ENCODE measurements at places on chromosomes 4 and X.

DNA sequence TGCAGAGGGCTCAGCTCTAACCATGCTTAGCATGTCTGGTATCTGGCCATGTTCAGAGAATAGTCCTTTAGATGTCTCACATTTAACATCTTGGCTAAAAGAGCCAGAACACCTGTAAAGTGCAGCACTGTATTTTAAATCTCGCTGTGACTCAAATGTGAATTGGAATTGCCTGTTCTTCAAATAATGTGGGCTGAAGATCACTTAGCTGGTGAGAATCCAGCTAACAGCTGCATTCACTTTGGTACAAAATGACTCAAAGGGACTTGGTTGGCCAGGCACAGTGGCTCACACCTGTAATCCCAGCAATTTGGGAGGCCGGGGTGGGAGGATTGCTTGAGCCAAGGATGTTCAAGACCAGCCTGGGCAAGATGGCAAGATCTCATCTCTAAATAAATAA is 63.5 kb upstream of the PLAC8 start:
- no peak for DNase-seq

DNA sequence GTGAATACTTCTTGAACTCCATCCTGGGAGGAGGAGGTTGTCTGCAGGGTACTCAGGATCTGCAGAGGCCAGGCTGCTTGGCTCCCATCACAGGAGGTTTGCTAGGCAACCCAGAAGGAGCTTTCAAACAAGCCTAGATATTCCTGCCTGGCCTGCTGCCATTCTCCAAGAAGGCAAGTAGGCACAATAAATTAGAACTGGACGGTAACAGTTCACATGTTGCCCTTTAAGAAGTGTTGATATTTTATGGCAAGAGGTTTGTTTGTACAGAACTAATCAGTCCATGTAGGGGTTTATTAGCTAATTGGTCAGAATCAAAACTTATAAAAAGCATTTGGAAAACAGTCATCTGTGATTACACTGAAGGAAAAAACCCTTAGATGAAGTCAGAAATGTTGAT is 39.3 kb downstream of the SYNPO2 start:
- DNase-seq: no peak

GRCh38 chr4:30265716-30266115 is 454.5 kb upstream of the PCDH7 start:
- peak; percentile 75 for DNase-seq

DNA sequence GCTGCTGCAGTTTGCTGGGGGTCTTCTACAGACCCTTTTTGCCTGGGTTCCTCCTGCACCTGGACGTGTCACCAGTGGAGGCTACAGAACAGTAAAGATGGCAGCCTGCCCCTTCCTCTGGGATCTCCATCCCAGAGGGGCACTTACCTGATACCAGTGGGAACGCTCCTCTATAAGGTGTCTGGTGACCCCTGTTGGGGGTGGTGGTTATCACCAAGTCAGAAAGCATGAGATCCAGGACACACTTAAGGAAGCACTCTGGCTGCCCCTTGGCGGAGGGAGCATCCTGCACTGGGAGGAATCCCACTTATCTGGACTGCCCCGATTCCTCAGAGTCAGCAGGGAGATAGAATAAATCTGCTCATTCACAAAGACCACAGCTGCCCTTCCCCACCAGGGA is 218.9 kb upstream of the GALNTL6 start:
- DNase-seq: no peak

DNA sequence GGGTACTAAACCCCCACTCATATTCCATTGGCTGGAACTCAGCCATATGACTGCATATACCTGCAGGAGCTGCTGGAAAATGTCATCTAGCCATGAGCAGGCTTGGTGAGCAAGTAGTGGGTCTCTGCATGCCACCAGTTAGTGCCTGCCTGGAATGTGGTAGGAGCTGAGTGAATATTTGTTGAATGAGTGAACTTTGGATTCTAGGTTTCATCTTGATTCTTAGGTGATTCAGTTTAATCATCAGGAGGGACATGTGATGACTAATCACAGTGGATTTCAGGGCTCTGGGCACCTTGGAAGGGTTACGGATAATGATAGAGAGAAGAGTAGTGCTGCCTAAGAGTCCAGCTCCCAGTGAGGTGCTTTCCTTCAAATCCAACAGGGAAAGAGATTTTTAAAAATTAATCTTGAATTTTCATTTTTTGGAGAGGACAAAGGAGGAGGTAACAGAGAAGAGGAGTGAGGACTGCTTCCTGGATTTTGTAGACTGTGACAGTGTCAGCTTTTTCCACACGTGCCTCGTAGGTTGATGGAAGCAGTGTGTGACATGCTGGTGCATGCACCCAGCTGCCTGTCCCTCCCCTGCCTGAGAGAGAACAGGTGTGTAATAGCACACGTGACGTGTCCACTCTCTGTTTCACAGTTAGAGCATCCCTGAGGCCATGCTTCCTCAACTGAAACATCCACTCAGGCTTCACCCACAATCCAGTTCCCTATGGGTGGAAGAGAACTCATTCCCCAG is 30.4 kb downstream of the NHS start:
- DNase-seq: peak; percentile 87

DNA sequence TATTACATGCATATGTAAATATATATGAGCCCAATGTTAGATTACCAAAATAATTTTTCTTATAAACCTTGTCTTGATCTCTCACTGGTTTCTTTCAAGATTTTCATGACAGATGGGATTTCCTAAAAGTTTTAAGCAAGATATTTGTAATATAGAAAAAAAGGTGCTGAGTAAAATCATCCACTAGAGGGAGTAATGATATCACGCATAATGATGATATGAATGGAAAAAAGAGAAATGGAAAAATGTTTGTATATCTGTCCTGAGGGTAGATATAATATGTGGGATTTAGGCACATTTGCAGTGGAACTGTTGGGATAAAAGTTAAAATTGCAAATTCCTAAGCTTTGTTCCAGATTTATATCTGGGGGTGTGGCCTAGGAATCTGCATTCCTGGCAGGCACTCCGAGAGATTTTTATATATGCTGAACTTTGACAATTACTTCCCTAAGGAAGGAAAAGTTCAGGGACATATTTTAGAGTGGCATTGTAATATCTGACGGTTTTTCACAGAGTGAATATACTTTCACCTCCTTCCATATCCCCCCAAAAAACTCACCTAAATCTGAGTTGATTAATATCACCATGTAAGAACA is 60.5 kb downstream of the TMA16 start:
- peak; percentile 54 for DNase-seq

GRCh38 chr4:177066746-177067145 is 242.9 kb upstream of the NEIL3 start:
- no peak for DNase-seq

DNA sequence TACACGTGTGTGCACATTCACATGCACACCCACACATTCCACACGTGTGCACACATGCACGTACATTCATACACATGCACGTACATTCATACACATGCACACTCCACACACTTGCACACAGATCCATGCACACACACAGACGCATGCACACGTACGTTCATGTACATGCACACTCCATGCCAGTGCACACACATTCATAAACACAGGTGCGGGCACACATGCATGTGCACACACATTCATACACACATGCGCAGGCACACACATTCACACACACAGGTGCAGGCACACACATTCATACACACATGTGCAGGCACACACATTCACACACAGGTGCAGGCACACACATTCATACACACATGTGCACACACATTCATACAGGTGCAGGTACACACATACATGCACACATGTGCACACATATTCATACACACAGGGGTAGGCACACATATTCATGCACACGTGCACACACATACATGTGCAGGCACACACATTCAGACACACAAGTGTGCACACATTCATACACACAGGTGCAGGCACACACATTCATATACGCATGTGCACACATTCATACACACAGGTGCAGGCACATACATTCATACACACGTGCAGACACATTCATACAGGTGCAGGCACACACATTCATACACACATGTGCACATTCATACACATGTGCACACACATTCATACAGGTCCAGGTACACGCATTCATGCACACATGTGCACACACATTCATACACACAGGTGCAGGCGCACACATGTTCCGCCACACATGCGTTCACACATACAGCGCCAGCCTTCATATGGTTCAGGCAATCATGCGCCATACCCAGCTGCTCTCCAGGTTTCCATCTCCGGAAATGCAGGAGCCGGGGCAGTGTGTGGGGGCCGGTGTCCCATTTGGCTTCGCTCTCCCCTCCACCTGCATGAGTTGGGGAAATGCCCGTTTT is 124.8 kb downstream of the HMX1 start:
- DNase-seq: no peak

GRCh38 chr4:98950925-98951324 is 22.0 kb upstream of the EIF4E start:
- no peak for DNase-seq

DNA sequence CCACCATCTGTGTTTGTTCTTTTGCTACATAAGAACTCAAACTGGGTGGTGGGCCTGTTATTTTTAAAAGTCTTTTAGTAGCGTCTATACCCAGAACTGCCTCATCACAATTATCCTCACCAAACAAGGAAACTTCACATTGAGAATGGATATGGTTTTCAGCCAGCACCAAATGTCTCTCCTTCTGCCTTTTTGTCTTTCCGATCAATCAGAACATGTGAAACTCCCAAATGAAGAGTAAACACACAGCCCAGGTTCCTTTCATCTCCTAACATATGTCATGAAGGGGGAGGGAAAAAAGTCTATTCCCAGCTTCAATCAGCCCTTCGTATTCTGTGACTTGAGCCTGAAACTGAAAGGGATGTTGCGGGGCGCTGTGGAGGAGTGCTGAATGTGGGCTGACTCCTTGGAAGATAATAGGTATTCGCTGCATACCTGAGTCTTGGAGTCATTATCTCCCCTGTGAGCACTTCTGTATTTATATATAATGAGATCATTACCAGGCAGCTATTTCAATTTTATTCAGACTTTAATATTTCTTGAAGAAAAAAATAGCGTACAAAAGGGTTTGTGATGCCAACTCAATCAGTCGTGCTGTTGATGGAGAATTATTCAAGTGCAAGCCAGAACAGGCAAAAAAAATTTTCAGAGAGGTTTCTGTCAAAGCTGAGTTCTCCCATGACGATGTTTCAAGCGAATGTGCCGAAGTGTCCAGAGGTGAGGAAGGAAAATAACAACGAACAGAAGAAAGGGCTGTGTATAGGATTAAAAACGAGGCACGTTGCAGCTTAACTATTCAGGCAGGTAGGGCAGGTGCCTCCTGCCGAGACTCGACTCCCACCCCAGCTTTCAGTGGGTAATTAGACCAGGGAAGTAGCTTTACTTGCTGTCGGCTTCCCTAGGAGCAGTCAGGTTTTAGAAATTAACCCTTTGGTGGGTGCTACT is 163.9 kb upstream of the NOCT start:
- DNase-seq: peak; percentile 53

- DNase-seq: peak; percentile 94
These were observed 75.0 kb downstream of the MGST2 start for GRCh38 chr4:139740531-139741041.

GRCh38 chrX:139091878-139092277 is 380.4 kb upstream of the FGF13 start:
- no peak for DNase-seq

- no peak for DNase-seq
These were observed 435.7 kb upstream of the FMR1 start for GRCh38 chrX:147476008-147476407.

- no peak for DNase-seq
These were observed 460.2 kb downstream of the GABRG1 start for GRCh38 chr4:45663628-45664081.

DNA sequence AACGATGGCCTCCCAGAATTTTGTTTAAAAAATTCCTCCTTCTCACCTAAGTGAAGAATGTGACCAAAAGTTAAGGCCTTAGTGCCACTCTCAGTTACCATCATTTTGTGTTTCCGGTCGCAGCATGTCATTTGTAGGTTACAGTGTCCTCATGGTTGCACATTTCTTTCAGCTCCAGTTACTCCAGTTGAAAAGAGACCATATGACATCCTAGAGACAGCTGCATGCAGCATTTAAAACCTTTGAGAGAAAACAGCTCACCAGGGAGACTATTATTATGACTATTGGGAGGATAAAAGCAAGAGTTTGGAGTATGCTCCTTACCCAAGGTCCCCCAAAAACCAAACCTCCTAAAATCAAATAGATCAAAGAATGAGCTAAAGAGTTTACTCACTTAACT is 45.8 kb downstream of the MGARP start:
- DNase-seq: no peak

DNA sequence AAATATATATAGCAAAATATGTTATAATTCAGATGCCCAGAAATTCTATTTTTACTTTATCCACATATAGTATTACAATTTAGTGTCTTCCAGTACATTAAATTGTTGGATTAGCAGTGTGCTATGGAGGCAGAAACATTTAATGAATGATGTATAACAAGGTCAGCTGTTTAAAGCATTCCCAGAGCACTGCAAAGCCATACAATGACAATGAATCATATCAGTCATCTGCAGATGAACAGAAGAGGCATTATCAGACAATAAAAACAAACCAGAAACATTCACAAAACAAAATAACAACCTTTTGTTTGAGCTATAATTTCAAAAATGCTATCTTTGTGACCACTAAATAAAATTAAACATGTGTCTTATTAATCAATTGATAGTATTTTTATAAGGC is 524.2 kb downstream of the FAT4 start:
- no peak for DNase-seq

DNA sequence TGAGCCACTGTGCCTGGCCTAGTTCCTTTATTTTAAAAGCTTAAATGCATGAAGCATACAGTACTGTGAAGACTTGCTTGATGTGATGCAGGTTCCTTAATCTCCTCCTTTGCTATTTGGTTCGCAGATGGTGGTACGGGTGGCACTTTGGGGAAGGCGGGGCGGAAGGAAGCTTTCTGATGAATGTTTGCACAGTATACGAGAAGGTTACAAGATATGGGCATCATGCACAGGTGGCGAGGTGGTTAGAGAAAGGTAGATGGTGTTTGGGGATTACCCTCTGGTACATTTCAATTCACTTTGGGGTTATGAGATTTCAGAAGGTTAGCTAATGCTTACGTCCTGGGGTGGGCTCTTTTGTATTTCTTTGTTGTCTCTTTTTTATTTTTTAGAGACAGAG is 17.2 kb downstream of the RHOH start:
- DNase-seq: no peak

- peak; percentile 3 for DNase-seq
These were observed 82.9 kb downstream of the LAS1L start for GRCh38 chrX:65451663-65452062.

DNA sequence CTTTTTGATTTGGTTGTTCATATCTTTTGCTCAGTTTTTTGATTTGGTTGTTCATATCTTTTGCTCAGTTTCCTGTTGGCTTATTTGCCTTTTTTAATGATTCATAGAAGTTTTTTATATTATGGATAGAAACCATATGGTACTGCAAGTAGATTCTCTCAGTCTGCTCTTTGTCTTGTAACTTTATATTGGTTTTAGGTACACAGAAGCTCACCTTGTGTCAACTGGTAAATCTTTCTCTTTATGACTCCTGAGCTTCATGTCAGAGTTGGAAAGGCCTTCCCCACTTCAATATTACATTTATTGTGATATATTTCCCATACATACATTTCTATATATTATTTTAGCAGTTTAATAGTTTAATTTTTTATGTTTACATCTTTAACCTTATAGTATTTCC is 8.2 kb upstream of the VGLL1 start:
- DNase-seq: no peak

All from fibroblast of lung (primary cell).